ENCODE measurements at places on chromosomes 5 and 9.

DNA sequence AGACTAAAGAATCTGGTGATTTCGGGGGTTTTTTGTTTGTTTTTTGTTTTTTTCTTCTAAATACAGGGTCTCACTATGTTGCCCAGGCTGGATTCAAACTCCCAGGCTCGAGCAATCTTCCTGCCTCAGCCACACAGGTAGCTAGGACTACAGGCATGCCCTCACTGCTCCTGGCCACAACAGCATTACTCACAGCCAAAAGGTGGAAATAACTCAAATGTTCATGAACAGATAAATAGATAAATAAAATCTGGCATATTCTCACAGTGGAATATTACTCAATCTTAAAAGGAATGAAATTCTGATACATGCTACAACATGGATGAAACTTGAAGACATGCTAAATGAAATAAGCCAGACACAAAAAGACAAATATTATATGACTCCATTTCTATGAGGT, 19.8 kb upstream of the RAD23B start:
- no peak for DNase-seq

DNA sequence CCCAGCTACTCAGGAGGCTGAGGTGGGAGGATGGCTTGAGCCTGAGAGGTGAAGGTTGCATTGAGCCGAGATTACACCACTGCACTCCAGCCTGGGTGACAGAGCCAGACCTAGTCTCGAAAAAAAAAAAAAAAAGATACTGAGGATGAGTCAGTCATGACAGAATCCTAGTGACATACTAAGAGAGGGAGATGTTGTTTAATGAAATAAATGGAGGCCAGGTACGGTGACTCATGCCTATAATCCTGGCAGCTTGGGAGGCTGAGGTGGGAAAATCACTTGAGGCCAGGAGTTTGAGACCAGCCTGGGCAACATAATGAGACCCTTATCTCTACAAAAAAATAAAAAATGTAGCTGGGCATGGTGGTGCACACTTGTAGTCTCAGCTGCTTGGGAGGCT, 107.2 kb downstream of the ZFAND5 start:
- no peak for DNase-seq

DNA sequence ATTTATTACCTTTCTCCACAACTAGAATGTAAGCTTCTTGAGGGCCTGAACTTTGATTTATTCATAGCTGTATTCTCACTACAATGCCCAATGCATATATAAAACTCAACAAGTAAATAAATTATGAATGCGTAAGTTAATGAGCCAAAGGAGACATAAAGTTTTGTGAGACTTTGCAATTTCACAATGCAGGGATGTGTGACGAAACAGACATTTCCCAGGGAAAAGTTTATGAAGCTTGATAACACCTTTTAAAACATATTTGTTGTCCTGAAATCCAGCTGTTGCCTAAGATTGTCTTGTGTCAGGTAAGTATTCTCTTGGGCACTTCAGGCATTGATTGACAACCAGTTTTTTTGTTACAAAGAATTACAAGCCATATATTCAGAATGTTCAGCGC, 800.1 kb downstream of the BRINP1 start:
- DNase-seq: no peak

DNA sequence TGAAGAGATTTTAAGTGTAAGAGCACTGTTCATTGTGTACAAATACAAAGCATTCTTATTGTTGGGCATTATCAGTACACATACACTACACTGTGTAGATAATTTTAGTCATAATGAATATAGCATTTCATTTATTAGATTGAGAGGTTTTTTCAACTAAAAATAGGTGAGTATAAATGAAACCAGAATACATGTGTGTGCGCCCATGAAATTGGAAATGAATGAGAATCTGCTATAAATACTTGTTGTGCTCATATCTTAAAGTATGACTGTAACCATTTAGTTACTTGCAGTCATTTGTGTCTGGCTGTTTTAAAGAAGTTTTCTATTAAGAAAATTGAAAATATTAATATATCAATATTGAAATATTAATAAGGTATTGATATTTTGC, 189.0 kb upstream of the MEF2C start:
- no peak for DNase-seq

DNA sequence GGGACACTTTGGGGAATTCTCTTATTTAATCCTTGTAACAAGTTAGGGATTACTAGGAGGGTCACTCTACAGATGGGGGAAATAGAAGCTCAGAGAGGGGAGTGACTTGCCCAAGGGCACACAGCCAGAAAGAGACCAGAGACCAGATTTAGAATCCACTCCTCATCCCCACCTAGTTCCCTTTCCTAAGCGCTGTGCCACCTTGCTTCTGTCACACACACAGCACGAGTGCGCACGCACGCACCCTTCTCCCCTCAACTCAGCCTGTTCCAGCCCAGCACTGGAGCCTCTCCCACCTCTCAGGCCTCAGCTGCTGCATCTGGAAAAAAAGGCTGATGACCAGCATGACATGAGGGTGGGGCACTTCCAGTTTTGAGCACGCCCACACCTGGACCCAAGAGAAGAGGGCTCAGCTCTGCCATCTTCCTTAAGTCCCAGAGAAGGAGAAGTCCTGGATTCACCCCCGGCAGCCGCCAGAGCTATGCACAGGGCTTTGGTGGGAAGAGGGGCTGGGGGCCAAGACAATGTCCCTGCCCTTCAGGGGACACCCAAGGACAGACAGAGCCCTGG, 18.5 kb downstream of the NR5A1 start:
- DNase-seq: no peak

DNA sequence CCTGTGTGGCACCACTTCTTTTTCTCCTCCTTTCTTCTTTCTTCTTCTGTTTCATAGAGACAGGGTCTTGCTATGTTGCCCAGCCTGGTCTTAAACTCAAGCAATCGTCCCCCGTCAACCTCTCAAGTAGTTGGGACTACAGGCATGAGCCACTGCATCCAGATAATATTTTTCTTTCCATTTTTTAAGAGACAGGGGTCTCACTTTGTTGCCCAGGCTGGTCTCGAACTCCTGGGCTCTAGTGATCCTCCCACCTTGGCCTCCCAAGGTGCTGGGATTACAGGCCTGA, 47.4 kb upstream of the IER5L start:
- DNase-seq: no peak

- DNase-seq: no peak
These were observed 93.2 kb downstream of the PTTG1 start for GRCh38 chr5:160514866-160515265.

- no peak for DNase-seq
These were observed 42.0 kb downstream of the ERMP1 start for GRCh38 chr9:5790923-5791322.

GRCh38 chr5:149129181-149129580, 12.1 kb upstream of the ABLIM3 start:
- DNase-seq: no peak

GRCh38 chr9:105319202-105319813, 74.9 kb downstream of the SLC44A1 start:
- DNase-seq: no peak

GRCh38 chr9:36445800-36446361, 45.8 kb upstream of the RNF38 start:
- DNase-seq: no peak

- DNase-seq: no peak
These were observed 59.9 kb downstream of the GABRA6 start for GRCh38 chr5:161745392-161745791.

DNA sequence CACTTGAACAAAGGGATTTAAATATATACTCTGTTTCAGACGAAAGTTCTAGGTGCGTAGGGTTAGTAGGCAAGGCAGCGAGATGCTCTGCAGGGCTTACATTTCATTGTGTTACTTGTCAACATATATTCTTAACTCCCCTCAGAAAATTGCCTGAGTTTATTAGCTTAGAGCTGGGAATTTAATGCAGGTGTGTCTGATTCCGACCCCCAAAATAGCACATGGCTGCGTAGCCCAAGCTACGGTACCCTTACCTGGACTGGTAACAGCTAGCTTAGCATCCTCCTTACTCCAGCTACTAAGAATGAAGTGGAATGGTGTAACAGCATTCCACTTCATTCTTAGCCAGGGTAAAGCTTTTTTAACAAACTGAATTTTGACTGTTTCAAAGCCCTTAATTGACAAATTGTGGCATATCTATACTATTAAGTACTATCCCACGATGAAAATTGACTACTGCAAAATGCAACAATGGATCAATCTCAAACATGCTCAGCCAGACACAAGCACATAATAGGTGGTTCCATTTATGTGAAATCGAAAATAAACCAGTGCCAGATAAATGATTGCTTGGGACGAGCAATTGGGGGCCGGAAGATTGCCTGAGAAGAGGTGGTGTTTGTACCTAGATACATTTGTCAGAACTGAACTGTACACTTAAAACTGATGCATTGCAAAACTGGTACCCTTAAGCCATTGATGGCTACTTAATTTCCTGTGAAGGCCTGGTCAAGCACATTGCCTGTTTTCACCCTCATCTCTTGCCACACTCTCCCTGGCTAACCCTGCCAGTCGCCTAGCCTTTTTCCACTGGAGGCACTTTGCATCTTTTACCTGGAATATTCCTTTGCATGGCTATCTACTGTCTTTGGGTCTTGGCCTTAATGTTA, 3.0 kb upstream of the FGF18 start:
- no peak for DNase-seq

- DNase-seq: no peak
These were observed 91.0 kb upstream of the JAK2 start for GRCh38 chr9:4894076-4894475.

DNA sequence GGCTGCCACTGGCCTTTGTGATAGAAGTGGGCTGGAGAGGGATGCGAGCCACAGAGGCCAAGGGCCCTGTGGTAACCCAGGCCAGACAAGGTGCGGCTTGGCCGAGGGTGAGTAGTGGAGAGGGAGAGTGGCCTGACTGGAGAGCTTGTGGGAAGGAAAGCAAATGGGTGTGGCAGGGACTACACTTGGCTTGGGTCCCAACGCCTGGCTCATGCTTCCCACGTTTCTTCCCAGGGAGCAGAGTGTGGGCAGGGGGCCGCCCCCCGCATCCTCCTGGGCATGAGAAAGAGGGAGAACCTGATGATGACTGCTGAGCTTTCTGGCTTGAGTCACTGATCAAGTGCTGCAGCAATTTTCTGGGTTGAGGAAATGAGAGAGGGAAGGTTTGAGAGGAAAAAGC, 95.7 kb downstream of the ANKH start:
- no peak for DNase-seq

DNA sequence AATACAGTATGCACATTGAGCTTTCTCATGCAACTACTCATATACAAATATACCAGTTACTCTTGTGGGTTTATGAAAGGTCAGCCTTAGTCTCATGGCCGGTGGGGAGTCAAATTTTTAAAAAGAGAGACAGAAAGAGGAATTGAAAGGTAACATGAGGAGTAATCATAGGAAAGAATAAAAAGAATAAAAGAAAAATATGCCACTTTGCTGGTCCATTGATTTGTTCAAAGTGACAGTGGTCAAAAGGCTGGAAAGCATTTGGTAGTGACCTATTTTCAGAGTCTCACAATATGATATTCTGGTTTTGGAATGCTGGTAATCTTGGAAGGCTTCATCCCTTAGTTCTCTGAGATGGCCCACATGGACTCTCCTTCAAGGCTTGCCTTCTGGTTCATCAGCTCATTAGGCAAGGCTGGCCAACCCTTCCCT, 67.0 kb downstream of the ZNF366 start:
- no peak for DNase-seq

DNA sequence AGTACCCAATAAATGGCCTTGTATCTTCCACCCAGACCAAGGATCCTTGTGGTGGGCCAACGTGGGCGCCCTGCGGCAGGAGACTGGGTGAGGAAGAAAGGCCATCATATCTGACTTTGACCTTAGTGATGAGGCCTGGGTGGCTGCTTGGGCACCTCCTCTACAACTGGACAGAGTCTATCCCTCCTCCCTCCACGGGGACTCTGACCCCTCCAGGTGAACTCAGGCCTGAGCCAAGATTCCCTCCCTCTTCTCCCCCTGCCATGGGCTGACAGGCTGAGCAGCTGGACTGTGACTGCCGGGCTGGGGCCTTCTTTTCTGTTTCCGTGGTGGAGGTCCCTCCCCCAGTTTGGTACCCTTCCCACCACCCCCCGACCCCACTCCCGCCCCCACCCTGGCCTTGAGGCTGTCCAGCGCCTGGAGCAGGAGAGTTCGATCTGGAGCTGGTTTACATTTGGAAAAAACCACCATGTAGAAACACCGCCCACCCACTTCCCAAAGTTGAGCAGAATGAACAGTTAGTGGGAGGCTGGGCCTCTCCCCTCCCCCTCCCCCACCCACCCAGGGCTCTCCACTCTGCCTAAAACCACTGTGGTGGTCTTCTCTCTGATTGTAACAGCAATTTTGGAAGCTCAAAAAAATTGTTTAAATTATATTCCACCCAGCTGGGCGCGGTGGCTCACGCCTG, 1.2 kb upstream of the PHYHD1 start:
- DNase-seq: no peak

GRCh38 chr5:108654051-108654450, 93.6 kb upstream of the FER start:
- DNase-seq: no peak

DNA sequence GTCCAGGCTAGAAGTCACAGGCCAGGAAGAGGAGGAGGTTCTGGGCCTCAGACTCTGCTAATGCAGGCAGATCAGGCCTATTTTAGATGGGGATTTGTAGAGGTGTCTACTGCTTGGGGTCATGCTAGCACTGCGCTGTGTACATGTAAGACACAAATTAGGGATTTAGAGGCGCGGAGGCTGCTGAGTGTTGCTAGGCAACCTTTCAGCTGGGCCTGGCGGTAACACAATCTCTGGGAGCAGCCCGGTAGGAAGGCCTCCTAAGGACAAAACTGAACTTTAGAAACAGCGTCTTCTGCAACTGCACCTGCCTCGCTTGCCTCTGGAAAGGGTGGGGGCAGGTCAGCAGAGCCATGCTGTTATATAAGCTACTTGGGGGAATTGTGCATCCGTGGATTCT, 147.9 kb downstream of the MACROH2A1 start:
- no peak for DNase-seq

GRCh38 chr5:143657647-143658285, 154.2 kb upstream of the HMHB1 start:
- DNase-seq: peak; percentile 88

DNA sequence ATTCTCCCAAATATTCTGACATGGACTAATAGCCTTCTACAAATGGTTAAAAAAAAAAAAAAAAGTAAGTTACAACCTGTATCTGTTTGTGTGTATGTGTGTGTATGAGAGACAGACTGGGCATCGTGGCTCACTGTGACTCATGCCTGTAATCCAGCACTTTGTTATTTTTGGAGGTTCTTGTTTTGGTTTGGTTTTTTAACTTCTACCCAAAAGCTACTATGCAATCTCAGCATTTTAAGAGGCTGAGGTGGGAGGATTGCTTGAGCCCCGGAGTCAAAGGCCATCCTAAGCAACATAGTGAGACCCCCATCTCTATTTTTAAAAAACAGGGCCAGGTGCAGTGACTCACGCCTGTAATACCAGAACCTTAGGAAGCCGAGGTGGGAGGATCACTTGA, 17.6 kb upstream of the HAVCR1 start:
- DNase-seq: no peak

DNA sequence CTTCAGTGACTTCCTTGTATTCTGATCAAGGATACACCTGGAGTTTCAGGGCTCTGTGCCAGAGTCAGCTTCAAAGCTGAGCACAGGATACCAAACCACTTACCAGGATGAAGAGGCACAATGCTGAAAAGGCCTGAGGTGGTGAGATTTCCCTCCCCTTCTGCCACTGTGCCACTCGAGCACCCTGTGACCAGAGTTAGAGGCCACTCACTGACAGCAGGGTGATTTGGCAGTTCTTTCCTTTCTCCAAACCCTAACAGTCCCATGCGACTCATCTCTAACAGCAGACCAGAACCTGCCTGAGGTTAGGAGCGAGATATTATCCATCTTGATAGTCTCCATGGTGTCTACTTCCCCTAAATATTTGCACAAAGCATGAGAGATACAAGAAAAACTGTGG, 1.8 kb downstream of the PLGRKT start:
- DNase-seq: no peak

GRCh38 chr5:143176048-143176447, 227.4 kb downstream of the NR3C1 start:
- DNase-seq: no peak

Data from NCI-H1105 (cell line).